ENCODE measurements at places on chromosomes 5 and 9.

DNA sequence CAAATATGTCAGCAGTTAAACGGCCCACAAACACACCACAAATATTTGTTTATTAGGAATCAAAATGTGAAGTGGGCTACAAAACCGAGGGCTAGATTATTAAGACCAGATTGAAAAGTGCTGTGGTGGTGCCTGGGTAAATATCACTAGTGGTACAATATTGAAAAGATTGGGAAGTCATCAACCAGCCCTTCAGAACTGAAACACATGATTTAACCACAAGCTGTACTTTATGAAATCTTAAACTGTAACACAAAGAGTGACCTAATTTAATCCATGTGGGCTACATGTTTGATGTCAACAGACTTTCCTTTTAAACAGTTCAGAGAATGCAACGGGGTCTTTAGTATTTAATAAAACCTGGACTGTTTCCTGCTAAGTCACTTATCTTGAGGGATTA, 182.3 kb downstream of the SPATA31D1 start:
- DNase-seq: no peak

DNA sequence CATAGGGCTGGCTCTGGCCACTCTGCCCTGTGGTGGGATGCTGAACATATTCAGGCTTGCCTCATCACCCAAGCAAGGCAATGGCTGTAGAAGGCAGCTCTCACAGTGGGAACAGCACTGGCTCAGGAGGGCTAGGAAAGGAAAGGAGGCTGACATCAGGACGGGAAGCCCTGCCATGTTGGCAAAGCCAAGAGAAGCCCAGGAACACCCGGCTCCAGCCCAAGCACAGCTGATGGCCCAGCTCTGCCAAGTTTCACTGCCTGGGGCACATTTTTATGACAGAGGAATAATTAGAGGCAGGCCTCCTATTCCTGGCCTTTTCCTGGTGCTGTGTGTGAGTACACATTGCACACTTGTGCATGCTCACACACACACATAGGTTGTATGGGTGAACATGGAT, 163.6 kb upstream of the SMIM23 start:
- no peak for DNase-seq

GRCh38 chr5:80246995-80247729, 8.7 kb downstream of the SERINC5 start:
- peak; percentile 55 for DNase-seq

DNA sequence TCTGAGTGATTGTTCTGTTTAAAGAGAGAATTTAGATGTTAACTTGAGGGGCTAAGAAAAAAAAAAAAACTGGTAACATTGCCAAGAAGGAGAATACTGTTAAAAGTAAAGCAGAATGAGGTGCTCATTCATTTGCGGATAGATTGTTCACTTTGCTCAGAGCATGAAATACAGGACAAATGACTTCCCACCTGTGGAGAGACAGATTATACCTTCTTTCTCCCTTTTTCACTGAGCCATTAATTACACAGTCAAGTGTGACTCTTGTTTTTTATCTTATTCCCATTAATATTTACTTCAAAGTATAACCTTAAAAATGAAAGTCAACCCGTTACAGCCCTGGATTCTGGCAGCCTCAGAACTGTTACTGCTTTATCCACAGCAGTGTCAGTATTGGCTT, 264.5 kb downstream of the TAF11L14 start:
- no peak for DNase-seq

- no peak for DNase-seq
Measured at GRCh38 chr9:125156551-125156950, 13.2 kb upstream of the SCAI start.

All from T-helper 2 cell (primary cell).